ENCODE measurements at places on chromosomes 1 and 21. TPM values are rescaled to one million over a fixed set of nuclear protein-coding genes. Genes with fewer than 3 reads are reported as not detected.

- DNase-seq: no peak
- H3K36me3 ChIP-seq: no peaks in the 10 kb centered on the region
- no peaks in the 10 kb centered on the region for H3K4me1 ChIP-seq
- H3K27me3 ChIP-seq: no peaks in the 10 kb centered on the region
- no peak overlapping the region for H3K4me3 ChIP-seq
These were observed 186.4 kb upstream of the ZNHIT6 start for GRCh38 chr1:85894651-85895050.

GRCh38 chr1:230563591-230563990 lies 78.7 kb upstream of the COG2 start:
- no peak overlapping the region for H3K4me3 ChIP-seq
- H3K27ac ChIP-seq: no peak overlapping the region
- no peaks in the 10 kb centered on the region for H3K36me3 ChIP-seq
- H3K4me1 ChIP-seq: no peaks in the 10 kb centered on the region
- H3K27me3 ChIP-seq: no peaks in the 10 kb centered on the region
- DNase-seq: no peak

- no peaks in the 10 kb centered on the region for H3K4me1 ChIP-seq
- H3K36me3 ChIP-seq: peaks cover 21% of the 10 kb centered on the region
- H3K4me3 ChIP-seq: no peak overlapping the region
- H3K27me3 ChIP-seq: no peaks in the 10 kb centered on the region
These were observed 55.3 kb downstream of the AHCTF1 start for GRCh38 chr1:246876431-246876830.

GRCh38 chr21:41095983-41096382 lies 72.0 kb upstream of the BACE2 start:
- H3K4me1 ChIP-seq: no peaks in the 10 kb centered on the region
- DNase-seq: no peak
- no peaks in the 10 kb centered on the region for H3K27me3 ChIP-seq

- no peak overlapping the region for H3K27ac ChIP-seq
- no peak overlapping the region for H3K4me3 ChIP-seq
- H3K36me3 ChIP-seq: no peaks in the 10 kb centered on the region
- no peaks in the 10 kb centered on the region for H3K27me3 ChIP-seq
- no peaks in the 10 kb centered on the region for H3K4me1 ChIP-seq
These were observed 18.9 kb upstream of the ZFP69B start for GRCh38 chr1:40431385-40431784.

GRCh38 chr1:16442265-16442664 lies 1.7 kb downstream of the NECAP2 start:
- H3K36me3 ChIP-seq: peaks cover 7% of the 10 kb centered on the region
- H3K4me1 ChIP-seq: peaks cover 18% of the 10 kb centered on the region
- H3K27ac ChIP-seq: no peak overlapping the region
- H3K4me3 ChIP-seq: no peak overlapping the region
- no peaks in the 10 kb centered on the region for H3K27me3 ChIP-seq

Gene CELA3B
- not detected for total RNA-seq

DNA sequence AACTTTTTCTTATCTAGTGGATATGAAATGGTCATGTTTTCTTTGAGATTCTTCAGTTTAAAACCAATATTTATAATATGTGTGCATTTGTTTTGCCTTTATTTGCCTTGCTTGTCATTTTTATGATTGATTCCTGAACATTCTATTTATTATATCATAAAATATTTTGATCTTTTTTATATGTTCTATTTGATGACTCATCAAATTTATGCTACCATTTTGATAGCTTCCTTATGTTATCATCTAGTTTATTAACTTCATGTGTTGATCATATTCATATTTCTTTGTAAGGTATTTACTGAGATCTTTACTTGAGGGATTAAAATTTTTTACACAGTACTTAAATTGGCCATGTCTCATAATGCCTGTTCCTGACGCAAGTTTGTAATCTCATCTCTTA lies 1650.0 kb downstream of the AMY1C start:
- no peaks in the 10 kb centered on the region for H3K27me3 ChIP-seq
- H3K4me3 ChIP-seq: no peak overlapping the region
- no peak for DNase-seq
- no peak overlapping the region for H3K27ac ChIP-seq

Gene VAV3
- total RNA-seq: 4.7 TPM

Gene GAS5
- total RNA-seq: 60.2 TPM

Gene FMO3
- total RNA-seq: 276 TPM
